ENCODE measurements at places on chromosomes 2 and 18.

GRCh38 chr2:100857915-100858314 lies 38.0 kb downstream of the NPAS2 start:
- DNase-seq, result no peak

DNA sequence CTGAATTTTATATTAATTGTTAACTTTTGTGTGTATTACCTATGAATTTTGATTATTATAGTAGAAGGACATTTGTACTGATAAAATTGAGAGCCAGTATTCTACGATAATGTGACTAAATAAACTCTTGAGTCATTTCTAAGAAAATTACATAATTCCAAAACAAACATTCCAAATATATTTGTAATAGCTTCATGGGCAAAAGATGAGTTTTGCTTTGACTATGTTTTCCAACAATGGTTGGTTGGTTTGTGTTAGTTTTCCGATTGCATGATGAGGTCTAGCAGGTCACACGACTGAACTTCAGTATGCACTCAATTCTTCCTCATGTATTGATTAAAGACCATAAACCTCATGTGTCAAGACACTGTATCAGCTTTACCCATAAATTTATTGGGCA lies 71.7 kb upstream of the WDR75 start:
- DNase-seq, result no peak

DNA sequence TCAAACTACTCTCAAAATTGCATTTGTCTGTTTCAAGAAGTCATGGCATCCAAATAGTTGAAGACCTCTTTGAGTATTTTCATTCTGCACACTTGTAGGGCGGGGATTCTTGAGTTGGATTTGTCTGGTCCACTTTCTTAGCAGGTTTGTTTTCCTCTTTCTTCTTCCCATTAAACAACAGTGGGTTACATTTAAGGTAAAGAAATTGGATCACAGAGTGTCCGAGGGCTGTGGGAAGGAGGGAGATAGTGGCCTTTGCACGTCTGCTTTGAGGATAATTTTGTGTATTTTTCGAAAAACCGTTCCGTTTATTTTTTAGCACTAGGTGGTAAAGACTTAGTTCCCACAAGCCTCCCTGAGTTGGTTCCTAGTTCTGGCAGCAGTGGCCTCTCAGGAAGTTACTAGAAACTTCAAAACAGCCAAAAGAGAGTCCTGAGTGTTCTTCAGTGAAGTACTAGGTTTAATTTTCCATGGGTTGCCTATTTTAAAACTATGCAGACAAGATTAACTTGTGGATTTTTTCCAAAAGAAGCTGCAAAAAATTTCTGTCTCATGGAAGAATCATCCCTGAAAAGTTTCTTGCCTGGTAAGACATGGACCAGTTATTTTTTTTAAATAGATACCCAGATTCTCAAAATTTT lies 107.9 kb downstream of the CDC42EP3 start:
- DNase-seq, result no peak

GRCh38 chr2:68877079-68877772 lies 6.0 kb upstream of the BMP10 start:
- no peak for DNase-seq

- no peak for DNase-seq
Observed at GRCh38 chr2:221195829-221196228, 376.3 kb downstream of the EPHA4 start.

- DNase-seq, result peak; percentile 68
Observed at GRCh38 chr18:24014986-24015638, 558 bp downstream of the TTC39C start.

GRCh38 chr2:145744541-145745386 lies 1224.8 kb upstream of the ZEB2 start:
- no peak for DNase-seq

DNA sequence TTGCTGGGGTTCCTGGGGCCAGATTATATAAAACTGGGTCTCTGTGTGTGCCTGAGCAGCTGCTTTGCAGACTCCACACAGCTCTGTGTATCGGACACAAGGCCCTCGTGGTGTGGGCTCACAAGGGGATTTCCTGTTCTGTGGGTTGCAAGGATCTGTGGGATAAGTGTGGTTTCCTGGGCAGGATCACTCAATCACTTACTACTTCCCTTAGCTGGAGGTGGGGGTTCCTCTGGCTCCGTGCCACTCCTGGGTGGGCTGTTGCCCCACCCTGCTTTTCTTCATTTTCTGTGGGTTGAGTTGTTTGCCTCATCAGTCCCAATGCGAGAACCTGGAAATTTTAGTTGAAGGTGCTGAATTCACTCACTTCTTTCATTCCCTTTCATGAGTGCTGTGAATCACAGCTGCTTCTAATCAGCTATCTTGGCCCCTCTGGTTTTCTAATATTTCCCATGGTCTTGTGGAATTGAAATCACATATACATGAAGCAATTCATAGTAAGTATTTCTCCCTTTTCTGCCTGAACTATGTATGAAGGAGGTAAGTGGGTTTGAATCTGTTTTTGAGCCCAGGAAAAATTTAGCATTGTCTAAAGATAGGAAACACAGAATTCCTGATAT lies 196.3 kb downstream of the DCDC2C start:
- DNase-seq, result no peak

GRCh38 chr2:69163109-69163508 lies 150.1 kb downstream of the ANTXR1 start:
- no peak for DNase-seq

DNA sequence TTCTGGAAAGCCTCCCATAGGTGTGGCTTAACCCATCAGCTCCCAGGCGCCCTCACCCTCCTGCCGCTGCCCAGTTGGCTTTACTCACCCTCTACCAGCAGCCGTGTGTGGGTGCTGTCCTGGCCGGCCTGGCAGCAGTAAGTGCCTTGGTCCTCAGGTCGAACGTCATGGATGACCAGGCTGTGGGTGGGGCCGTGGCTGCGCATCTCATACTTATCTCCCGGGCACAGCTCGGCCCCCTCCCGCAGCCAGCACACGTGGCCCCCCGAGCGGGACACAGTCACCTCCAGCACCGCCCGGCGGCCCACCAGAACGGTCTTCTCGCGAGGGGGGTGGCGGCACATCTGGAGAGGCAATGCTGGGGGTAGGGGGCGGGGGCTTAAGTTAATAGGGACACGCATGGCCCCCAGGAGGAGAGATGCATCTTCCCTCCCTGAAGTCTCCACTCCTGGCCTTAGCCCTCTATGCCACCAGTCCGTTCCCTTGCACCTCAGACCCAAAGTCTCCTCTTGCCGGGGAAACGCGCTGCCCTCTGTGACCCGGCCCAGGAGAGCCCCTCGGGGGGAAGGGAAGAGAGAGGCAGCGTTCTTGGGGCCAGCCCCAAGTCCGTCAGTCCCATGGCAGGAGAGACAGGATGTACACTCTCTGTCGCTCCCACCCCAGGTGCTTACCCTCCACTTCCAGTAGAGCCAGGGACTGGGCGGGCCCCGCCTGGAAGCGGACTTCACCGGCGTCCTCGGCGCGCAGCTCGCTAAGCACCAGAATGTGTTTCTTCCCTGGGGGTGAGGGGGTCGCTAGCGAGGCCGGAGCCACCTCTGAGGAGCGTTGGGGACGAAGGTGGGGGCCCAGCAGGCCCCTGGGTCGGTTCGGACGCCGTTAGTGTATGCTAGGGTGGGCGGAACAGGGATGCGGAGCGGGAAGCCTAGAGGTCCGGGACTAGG lies 7.9 kb downstream of the TMEM198 start:
- no peak for DNase-seq

- DNase-seq, result no peak
Observed at GRCh38 chr2:190679391-190679790, 30.5 kb downstream of the NAB1 start.

DNA sequence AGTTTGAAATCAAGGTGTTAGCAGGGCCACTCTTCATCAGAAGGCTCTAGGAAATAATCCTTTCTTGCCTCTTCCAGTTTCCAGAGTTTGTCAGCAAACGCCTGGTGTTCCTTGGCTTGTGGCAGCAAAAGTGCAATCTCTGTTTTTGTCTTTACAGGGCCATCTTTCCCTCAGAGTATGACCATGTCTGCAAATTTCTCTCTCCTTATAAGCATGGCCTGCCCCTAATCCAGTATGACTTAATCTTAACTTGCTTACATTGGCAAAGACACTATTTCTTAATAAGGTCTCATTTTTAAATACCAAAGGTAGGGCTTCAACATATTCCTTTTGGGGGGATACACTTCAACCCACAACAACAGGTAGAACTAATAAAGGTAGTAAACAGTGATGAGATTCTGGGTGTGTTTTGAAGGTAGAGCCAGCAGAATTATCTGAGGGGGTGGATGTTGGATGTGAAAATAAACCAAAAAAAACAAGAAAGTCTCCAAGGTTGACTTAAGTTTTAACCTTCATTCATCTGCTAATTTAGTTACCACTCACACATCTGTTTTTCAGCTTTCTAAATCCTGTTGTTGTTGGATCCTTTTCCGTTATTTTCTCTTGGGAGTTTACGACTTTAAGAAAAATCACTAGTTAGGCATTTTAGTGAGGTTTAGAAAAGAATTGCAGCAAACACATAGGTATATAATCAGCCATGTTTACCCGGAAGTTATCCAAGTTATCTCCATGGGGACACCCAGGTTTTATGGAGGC lies 234.4 kb upstream of the FIGN start:
- DNase-seq, result no peak

GRCh38 chr2:55309446-55309845 lies 40.4 kb upstream of the MTIF2 start:
- DNase-seq, result no peak

GRCh38 chr18:7953095-7953958 lies 386.2 kb downstream of the PTPRM start:
- DNase-seq, result no peak

DNA sequence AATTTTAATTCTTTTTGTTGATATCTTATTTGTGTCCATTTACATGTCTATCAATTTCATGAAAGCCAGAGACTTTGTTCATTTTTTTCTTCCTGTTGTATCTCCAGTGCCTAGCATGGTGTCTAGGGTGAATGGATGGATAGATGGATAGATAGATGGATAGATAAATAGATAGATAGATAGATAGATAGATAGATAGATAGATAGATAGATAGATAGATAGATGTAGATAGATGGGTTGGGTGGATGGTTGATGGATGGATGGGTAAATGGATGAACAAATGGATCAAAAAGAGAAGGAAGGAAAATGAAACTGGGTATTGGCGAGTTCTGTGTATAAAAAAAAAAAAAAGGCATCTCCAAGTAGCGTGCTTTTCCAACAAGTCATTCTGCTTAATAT lies 120.5 kb downstream of the FAM124B start:
- no peak for DNase-seq

GRCh38 chr2:108587621-108588020 lies 53.4 kb downstream of the LIMS1 start:
- no peak for DNase-seq

DNA sequence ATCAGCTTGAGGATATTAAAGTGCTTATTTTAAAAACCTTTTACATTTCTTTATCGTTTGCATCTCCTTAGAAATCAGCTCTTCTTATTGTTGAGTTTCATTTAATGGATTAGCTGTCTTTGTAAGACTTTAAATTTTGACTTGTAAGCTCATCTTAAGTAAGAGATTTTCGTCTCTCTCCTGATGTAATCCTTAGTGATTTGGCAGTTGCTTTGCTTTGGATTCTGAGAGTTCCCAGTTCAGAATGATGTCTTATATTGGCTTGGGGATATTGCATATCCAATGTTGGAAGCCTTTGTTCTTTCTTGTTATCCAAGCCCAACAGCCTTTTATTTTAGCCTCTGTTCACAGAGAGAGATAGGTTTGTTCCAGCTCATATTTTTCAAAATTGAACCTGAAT lies 212.1 kb downstream of the ARL6IP6 start:
- DNase-seq, result no peak

- no peak for DNase-seq
Observed at GRCh38 chr18:8912348-8913326, 189.9 kb upstream of the NDUFV2 start.

DNA sequence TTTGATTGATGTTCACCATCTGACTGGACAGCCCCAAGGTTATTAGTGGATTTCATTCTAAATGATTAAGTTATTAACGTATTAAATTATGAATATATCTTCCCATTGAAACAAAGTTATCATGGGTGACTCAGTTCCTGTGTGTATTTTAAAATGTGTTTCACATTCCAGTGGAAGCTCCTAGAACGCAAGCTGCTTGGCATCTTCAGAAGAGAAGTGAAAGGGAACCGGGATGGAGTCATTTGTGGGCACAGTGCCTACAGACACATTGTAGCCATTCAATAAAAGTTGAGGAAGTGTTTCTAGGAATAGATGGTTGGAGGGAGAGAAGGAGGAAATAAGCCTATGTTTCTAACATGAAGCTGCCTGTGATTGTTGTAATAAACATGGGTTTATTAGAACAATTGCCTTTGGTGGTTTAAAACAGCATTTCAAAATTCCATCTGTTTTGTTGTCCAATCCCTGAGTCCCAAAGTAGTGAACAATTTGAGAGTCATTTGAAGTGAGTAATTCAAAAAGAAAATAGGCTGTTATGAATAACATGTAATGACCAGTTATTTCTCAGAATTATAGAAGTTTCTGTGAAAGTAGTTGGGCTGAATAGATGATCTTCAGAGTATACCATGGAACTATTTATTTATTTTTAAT lies 143.5 kb downstream of the PKP4 start:
- DNase-seq, result no peak

Data from stimulated activated CD8-positive, alpha-beta memory T cell treated with anti-CD3 and anti-CD28 coated beads, Interleukin-4, amount 100 ng/mL, for 48 hours (primary cell).